ENCODE measurements at places on chromosomes 7 and 10.

GRCh38 chr10:13648425-13648824 lies 61.7 kb downstream of the PRPF18 start:
- DNase-seq = no peak

GRCh38 chr7:585873-586272 lies 66.2 kb upstream of the PDGFA start:
- no peak for DNase-seq

DNA sequence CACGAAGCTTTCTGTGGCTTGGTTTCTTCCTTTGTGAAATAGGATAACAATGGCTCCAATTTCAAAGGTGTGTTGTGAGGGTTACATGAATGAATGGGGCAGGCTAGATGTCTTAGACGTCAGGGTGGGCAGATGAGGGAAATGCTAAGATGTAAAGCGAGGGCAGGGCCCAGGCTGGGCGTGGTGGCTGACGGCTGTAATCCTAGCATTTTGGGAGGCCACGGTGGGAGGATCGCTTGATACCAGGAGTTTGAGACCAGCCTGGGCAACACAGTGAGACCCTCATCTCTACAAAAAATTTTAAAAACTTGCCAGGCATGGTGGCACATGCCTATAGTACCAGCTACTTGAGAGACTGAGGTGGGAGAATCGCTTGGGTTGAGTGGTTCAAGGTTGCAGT lies 607.7 kb upstream of the FOXK1 start:
- no peak for DNase-seq

DNA sequence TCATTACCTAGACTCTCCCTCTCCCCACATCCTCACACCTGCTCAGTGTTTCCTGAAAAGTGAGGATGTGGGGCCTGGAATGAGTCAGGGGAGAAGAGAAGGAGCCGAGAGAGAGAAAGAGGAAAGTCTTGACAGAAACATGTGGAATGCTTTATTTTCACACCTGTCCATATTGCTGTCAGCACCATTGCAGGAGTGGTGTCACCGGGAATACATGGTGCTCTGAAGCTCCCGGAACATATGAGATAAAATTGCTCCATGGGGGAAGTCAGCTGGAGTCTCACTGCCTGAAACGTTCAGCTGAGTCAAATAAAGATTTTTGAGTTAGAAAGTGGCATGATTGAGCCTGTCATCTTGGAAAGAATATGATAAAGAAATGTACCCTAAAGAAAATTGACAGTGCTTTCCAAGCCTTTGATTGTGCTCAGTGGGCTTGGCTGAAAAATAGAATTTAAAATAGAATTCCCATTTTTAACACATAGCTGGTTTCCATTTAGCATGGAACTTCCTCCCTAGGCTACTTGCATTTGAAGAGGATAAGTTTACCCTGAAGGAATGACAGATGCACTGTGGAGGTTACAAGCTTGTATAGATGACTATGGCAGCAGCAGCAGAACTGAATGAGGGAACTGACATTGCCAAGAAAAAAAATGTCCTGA lies 182.4 kb downstream of the PCLO start:
- no peak for DNase-seq

DNA sequence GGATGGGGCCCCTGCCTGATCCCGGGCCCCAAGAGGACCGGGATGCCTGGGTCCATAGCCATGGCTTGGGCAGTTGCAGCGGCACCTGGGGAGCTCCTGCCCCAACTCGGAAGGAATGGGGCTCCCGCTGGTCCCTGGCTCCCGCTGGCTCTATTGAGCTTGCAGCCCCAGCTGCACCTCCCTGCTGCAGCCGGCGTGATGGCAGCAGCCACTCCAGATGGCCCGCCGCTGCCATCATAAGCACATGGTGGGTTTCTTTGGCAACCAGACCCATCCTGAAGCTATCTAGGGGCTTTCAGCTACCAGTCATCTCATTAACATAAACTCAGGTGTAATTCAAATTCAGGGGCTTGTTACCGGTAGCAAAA lies 11.1 kb upstream of the DNMBP start:
- no peak for DNase-seq
